ENCODE measurements at places on chromosomes 1 and 21. TPM values are rescaled to one million over a fixed set of nuclear protein-coding genes. Genes with fewer than 3 reads are reported as not detected.
A peak's percentile ranks its signal among the peaks of the same experiment; 100 is the strongest.

DNA sequence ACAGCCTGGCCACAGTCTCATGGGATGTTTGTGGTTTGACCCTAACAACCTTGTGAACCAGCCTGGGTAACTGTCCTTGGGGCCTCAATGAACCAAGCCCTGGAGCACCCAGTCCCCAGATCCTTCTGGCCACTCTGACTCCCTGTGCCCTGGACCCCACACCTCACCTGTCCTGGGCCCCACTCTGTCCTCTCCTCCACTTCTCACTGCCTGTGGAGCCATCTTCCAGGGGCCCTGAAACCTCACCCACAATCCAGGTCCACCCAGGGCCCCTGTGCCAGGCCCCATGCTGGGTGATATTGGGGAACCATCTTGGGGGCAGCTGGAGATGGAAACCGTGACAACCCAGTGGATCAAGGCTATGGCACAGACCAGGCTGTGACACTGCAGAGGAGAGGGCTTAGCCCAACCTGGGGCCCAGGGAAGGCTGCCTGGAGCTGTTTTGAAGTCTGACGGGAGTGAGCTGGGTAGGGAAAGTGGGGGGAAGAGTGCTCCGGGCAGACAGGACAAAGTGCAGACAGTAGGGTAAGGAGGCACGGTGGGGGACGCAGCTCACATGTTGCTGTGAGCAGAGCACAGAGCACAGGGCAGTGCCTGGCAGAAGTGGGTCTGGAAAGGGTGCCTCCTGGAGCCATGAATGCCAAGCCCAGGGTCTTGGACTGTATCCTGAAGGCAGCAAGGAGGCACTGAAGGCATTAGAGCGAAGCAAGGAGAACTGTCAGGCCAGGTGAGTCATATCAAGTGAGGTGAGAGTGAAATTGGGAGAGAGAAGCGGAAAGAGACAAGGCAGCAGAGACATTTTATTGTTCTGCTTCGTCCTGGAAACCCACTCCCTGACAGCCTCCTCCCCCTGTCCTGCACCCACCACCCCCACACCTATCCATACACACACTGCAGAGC lies 12.1 kb upstream of the LRP8 start:
- DNase-seq, result no peak

DNA sequence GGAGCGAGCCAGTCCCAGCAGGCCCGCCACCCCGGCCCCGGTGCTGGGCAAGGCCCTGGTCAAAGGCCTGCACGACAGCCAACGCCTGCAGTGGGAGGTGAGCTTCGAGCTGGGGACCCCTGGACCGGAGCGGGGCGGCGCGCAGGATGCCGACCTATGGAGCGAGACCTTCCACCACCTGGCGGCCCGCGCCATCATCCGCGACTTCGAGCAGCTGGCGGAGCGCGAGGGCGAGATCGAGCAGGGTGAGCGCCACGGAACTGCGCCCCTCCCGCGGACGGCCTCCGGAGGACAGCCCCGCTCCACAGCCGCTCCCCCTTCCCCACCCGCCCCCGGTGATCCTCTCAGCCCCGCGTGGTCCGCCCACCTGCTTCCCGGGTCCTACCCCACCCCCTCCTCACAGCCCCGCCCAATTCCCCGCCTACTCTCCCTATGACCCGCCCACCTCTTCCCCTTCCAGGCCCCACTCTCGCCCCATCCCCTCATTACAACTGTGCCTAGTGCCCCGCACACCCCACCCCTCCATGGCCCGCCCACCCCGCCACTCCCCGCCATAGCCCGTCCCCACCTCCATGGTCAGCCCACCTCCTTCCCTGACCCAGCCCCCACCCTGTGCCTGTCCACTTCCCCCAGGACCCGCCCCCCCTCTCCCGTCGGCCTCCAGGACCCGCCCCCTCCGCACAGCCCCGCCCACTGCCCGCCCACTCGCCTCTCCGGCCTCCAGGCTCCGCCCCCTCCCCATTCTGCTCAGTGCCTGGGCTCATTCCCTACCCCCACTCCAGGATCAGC lies 52.7 kb downstream of the VWA5B1 start:
- DNase-seq, result peak; percentile 21

DNA sequence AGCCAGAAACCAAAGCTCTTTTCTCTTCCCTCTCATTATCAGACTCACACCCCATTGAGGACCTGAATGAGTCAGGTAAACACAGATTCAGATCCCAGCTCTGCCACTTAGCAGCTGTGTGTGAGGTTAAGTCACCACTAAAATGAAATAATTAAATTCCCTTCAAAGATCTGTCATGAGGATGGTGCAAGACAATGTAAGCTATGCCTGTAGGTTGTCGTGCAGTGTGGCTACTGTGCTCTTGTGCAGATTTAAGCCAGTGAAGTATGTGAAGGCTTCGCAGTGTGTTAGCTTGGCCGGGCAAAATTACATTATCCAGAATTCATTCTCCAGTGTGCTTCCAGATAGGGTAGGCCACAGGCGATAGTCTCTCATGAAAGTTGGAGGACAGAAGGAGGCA lies 13.6 kb downstream of the UBL4B start:
- DNase-seq, result no peak

- DNase-seq, result no peak
Measured at GRCh38 chr21:31845151-31845729, 27.6 kb upstream of the HUNK start.

GRCh38 chr1:231162970-231163829 lies 1.3 kb downstream of the TRIM67 start:
- no peak for DNase-seq

- no peak for DNase-seq
Measured at GRCh38 chr1:54987919-54988705, 7.7 kb downstream of the TMEM61 start.

DNA sequence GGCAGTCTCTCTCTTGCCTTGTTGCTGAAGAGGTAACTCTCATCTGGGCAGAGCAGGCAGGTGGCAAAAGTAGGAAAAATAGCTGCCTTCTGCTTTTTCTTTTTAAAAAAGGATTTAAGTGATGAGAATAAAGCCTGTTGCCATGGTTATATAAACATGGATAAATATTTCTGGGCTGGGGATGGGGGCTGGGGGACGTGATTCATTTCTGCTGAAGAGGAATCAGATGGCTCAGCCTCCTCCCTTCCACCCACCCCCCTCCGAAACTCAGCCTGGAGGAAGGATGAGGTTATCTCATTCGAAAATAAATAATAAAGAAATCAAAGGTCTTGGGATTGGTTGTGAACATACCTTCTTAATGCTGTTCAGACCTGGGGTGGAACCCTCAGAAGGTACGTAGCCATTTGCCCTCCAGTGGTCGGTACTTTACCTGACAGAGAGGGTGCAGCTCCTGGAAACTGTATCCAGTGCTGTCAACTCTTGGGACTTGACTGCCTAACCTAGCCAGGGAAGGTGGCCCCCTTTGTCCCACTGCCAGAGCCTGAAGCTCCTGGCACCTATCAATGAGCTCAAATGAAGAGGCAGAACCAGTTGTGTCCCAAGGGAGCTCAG lies 3.8 kb upstream of the INKA2 start:
- no peak for DNase-seq

GRCh38 chr1:90204023-90204590 lies 209.2 kb downstream of the ZNF326 start:
- no peak for DNase-seq

GRCh38 chr1:235073331-235073967 lies 55.2 kb downstream of the TOMM20 start:
- DNase-seq, result no peak

DNA sequence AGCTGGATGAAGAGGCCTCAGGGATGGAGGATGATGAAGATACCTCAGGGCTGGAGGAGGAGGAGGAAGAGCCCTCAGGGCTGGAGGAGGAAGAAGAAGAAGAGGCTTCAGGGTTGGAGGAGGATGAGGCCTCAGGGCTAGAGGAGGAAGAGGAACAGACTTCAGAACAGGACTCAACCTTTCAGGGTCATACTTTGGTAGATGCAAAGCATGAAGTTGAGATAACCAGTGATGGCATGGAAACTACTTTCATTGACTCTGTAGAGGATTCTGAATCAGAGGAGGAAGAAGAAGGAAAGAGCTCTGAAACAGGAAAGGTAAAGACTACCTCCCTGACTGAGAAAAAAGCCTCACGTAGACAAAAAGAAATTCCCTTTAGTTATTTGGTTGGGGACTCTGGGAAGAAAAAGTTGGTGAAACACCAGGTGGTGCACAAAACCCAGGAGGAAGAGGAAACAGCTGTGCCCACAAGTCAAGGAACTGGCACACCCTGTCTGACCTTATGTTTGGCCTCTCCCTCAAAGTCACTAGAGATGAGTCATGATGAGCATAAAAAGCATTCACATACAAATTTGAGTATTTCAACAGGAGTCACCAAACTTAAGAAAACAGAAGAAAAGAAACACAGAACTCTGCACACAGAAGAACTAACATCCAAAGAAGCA lies 15.4 kb downstream of the L1TD1 start:
- no peak for DNase-seq

Gene ESPN
- total RNA-seq, result 2.0 TPM

Gene MYBPHL
- not detected for total RNA-seq

Measured in activated T-cell treated with anti-CD3 and anti-CD28 coated beads, Interleukin-2, amount 50 U/mL, for 72 hours (primary cell).